ENCODE measurements at places on chromosomes 12 and 14.

GRCh38 chr14:20614038-20614840, 23.1 kb upstream of the RNASE12 start:
- DNase-seq = no peak
- H3K36me3 ChIP-seq = no peaks in the 10 kb centered on the region
- H3K4me1 ChIP-seq = peaks cover 6% of the 10 kb centered on the region
- H3K27ac ChIP-seq = no peak overlapping the region
- no peaks in the 10 kb centered on the region for H3K27me3 ChIP-seq

DNA sequence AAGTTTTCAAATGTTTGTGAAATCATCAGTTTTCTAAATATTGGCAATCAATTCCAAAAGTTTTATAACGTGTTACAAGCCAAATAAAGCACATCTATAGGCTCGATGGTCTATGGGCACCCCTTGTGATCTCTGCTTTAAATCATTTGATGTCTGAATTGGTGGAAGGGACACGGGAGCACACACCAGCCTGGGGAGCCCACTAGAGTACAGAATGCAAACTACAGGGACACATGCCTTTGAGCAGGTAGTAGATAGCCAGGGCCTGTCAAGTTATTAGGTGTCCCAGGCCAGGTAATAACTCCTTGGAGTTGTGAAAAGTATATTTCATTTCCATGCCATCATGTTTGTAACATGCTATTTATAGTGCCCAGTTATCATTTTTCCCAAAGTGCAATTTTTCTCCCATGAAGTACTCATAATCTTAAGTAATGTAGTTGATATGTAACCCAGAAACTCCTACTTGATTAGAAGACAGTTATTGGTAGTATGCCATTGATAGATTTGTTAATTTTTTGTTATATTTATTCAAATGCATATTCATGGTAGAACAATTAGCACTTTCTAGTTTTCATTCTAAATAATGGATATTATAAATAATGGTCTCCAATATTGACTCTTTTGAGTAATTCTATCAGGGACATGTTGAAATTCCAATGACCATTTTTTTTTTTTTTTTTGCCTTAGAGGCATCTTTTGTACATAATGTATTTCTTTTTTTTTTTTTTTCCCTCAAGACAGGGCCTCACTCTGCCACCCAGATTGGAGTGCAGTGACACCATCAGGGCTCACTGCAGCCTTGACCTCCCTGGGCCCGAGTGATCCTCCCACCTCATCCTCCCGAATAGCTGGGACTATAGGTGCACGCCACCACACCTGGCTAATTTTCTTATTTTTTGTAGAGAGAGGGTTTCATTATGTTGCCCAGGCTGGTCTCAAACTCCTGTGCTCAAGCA, 96.9 kb upstream of the FGD4 start:
- DNase-seq = peak; percentile 35
- no peaks in the 10 kb centered on the region for H3K27me3 ChIP-seq
- H3K36me3 ChIP-seq = peaks cover 8% of the 10 kb centered on the region
- peaks cover 17% of the 10 kb centered on the region for H3K4me1 ChIP-seq

- H3K4me3 ChIP-seq = no peak overlapping the region
- no peaks in the 10 kb centered on the region for H3K4me1 ChIP-seq
- no peaks in the 10 kb centered on the region for H3K27me3 ChIP-seq
- DNase-seq = no peak
These were observed 220.9 kb downstream of the PRKD1 start for GRCh38 chr14:29706700-29707099.

DNA sequence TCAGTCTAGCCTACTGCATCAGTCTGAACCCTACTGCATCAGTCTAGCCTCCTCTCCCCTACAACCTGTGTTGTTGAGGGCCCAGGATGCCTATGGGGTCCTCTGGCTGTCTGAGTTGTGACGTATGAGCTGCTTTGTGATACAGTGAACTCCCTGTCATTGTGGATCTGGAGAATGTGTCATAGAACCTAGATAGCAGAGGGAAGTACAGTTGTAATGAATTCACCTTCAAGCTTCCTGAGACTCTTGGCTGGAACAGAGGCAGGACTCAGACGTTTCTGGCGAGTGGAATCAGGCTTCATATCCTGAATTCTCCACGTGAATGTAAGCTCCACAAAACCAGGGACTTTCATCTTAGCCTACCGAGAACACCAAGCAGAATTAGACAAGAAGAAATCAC, 17.0 kb downstream of the TBK1 start:
- H3K36me3 ChIP-seq = peaks cover 58% of the 10 kb centered on the region
- H3K4me1 ChIP-seq = peaks cover 6% of the 10 kb centered on the region
- H3K27ac ChIP-seq = no peak overlapping the region
- H3K4me3 ChIP-seq = no peak overlapping the region

- H3K36me3 ChIP-seq = no peaks in the 10 kb centered on the region
- no peak overlapping the region for H3K27ac ChIP-seq
- H3K4me1 ChIP-seq = no peaks in the 10 kb centered on the region
- DNase-seq = no peak
These were observed 290.4 kb upstream of the RTL1 start for GRCh38 chr14:101193845-101194372.

DNA sequence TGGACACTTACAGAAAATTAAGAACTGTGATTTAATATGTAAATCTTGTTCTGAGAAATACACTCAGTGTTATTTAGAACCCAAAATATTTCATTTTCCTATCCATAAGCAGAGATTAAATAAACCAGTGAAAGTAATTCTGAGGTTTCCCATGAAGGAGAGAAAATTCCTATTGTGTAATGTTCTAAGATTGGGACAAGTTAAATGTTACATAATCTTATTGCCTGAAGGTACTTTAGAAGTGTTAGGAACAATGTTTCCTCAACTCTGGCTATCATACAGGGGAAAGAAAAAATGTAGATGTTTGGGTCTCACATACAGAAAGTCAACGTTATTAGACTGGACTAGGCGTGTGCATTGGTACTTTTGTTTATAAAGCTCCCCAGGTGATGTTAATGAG, 281.9 kb upstream of the SYT10 start:
- no peaks in the 10 kb centered on the region for H3K27me3 ChIP-seq
- H3K4me1 ChIP-seq = no peaks in the 10 kb centered on the region
- H3K27ac ChIP-seq = no peak overlapping the region
- no peaks in the 10 kb centered on the region for H3K36me3 ChIP-seq

DNA sequence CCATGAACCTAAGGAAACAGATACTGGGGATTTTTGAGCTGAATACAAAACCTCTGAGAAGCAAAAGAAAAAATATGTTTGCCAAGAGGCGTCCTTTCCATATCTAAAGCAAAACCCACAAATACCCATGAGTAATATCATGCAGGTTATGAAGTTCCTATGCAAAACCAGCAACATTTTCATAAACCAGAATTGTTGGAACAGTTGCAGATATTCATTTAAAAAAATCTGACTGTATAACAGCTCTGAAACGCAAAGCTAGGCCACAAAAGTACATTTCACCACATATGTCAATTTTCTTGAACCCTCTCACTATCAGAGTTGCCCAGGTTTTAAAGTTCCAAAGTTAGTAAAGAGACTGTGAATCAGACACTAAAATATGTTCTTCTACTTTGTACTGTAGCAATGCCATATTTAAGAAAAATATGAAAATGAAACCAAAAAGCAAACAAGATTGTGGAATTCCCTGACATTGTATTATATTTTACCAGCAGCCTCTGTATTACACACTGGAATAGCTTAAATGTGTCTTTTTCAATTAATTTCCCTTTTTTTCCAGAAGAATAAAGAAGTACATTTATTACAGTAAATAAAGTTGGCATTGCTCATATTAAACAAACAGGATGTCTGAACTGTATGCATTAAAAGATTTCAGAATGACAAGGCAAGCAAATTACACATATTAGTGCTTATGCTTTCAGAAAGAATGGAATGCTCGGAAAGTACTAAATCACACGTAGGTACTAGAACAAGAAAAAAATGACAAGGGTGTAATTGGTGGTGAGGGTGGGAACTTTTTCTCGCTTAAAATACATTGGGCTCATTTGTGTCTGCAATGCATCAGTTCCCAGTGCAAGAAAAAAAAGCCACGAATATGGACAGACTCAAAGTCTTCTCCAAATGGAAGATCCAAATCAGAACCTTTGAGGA, 33.6 kb upstream of the HIF1A start:
- DNase-seq = no peak
- peaks cover 56% of the 10 kb centered on the region for H3K4me1 ChIP-seq
- peak overlapping the region; percentile 68 for H3K4me3 ChIP-seq
- no peaks in the 10 kb centered on the region for H3K27me3 ChIP-seq

DNA sequence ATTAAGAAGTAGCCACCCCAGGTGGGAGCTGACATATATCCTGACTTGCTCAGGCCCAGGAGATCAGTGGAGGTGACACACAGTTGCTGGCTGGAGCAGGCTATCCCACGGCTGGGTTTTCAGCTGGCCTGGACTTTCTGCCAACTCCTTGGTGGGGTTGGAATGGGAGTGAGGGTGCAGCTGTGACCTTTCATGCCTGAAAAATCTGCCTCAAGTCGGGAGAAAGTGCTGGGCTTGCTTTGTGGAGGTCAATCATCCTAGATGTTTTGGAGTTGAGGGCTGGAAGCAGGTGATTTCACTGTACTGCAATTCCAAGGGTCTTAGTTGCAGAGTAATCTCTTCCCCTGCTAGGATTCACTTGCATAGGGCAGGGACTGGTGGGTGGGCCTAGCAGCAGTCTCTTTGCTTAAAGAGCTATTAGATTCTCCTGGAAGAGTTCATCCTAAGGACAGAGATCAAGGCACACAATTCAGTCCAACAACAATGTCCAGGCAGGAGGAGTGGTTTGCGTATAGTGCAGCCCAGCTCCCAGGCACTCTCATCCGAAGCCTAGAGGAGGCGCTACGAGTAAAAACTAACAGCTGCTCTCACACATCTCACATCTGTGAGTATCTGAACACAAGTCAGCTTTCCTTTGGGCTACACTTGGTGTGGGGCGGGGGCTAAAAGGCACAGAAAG, 98.1 kb downstream of the GAS2L3 start:
- H3K4me3 ChIP-seq = no peak overlapping the region
- peaks cover 18% of the 10 kb centered on the region for H3K27me3 ChIP-seq
- no peak overlapping the region for H3K27ac ChIP-seq
- H3K4me1 ChIP-seq = no peaks in the 10 kb centered on the region

DNA sequence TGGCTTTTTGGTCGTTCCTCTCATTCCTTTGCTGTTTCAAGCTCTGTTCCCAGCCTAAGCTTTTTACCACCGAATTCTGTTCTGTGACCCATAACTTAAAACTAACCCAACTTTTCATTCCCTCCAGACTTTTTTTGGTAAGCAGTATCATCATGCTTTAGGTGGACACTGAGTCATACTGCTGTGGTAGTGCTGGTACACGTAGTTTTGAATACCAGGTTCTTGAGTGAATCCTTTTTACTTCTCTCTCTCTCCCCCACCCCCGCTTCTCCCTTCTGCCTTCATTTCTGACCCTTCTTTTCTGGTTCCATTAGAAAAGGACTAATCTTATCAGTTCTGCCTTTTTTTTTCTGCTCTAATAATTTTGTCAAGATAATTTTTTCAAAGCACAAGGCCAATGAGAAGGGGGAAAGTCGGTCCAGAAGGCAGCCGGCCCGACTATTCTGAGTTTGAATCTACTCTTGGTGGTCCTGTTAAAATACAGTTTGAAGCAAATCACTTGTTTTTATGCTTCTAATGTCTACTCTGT, 2.3 kb upstream of the MDM2 start:
- no peak overlapping the region for H3K4me3 ChIP-seq
- no peak for DNase-seq
- H3K36me3 ChIP-seq = peaks cover 16% of the 10 kb centered on the region
- no peaks in the 10 kb centered on the region for H3K27me3 ChIP-seq

- no peaks in the 10 kb centered on the region for H3K4me1 ChIP-seq
- DNase-seq = no peak
- no peaks in the 10 kb centered on the region for H3K36me3 ChIP-seq
These were observed 26.3 kb downstream of the IL31 start for GRCh38 chr12:122147514-122148290.

DNA sequence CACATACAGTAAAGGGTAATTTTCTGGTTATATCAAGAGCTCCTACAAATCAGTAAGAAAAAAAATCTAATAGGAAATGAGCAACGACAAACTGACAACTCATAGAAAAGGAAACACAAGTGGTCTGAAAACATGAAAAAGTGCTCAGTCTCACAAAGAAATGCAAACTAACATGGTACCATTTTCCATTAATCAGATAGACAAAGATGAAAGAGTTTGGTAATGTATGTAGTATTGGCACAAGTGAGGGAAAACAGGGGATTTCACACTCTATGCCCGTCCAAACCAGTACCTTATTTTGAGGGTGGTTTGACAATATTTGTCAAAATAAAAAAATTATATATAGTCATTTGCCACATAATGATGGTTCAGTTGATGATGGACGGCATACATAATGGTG, 13.2 kb downstream of the PTPN11 start:
- peaks cover 19% of the 10 kb centered on the region for H3K36me3 ChIP-seq
- peak overlapping the region; percentile 16 for H3K27ac ChIP-seq
- no peaks in the 10 kb centered on the region for H3K27me3 ChIP-seq
- peaks cover 16% of the 10 kb centered on the region for H3K4me1 ChIP-seq
- no peak for DNase-seq

- no peak overlapping the region for H3K27ac ChIP-seq
- no peak overlapping the region for H3K4me3 ChIP-seq
- H3K27me3 ChIP-seq = peaks cover 27% of the 10 kb centered on the region
- H3K4me1 ChIP-seq = peaks cover 5% of the 10 kb centered on the region
- H3K36me3 ChIP-seq = no peaks in the 10 kb centered on the region
These were observed 5.6 kb downstream of the ARMH4 start for GRCh38 chr14:58146399-58146798.

GRCh38 chr12:89252284-89252683, 100.0 kb downstream of the DUSP6 start:
- H3K27ac ChIP-seq = no peak overlapping the region
- H3K27me3 ChIP-seq = peaks cover 6% of the 10 kb centered on the region
- no peaks in the 10 kb centered on the region for H3K36me3 ChIP-seq
- no peaks in the 10 kb centered on the region for H3K4me1 ChIP-seq
- H3K4me3 ChIP-seq = no peak overlapping the region

- no peak overlapping the region for H3K27ac ChIP-seq
- DNase-seq = no peak
- H3K27me3 ChIP-seq = no peaks in the 10 kb centered on the region
These were observed 3.1 kb upstream of the CREBL2 start for GRCh38 chr12:12608557-12608957.

GRCh38 chr14:86675059-86675458, 1145.1 kb downstream of the FLRT2 start:
- H3K27ac ChIP-seq = no peak overlapping the region
- H3K27me3 ChIP-seq = no peaks in the 10 kb centered on the region
- DNase-seq = no peak
- no peaks in the 10 kb centered on the region for H3K4me1 ChIP-seq
- no peak overlapping the region for H3K4me3 ChIP-seq
- H3K36me3 ChIP-seq = no peaks in the 10 kb centered on the region

- H3K27ac ChIP-seq = no peak overlapping the region
- peaks cover 41% of the 10 kb centered on the region for H3K4me1 ChIP-seq
- peaks cover 85% of the 10 kb centered on the region for H3K27me3 ChIP-seq
- no peak for DNase-seq
- H3K36me3 ChIP-seq = no peaks in the 10 kb centered on the region
These were observed 122.8 kb downstream of the AACS start for GRCh38 chr12:125187780-125188741.

- H3K4me3 ChIP-seq = no peak overlapping the region
- H3K27ac ChIP-seq = no peak overlapping the region
- H3K36me3 ChIP-seq = peaks cover 11% of the 10 kb centered on the region
- peaks cover 5% of the 10 kb centered on the region for H3K27me3 ChIP-seq
These were observed 32.9 kb upstream of the CHST11 start for GRCh38 chr12:104423809-104424208.

GRCh38 chr12:120230326-120230973, 29.5 kb upstream of the RPLP0 start:
- H3K4me1 ChIP-seq = peaks cover 63% of the 10 kb centered on the region
- no peaks in the 10 kb centered on the region for H3K36me3 ChIP-seq
- H3K27me3 ChIP-seq = peaks cover 51% of the 10 kb centered on the region
- no peak overlapping the region for H3K27ac ChIP-seq
- no peak for DNase-seq

All from stimulated activated naive B cell treated with anti-CD40 and anti-IgM and Interleukin-4, amounts not matched to agents 10 μg/mL and 1 μg/mL and 100 μg/mL, for 72 hours (primary cell).